ENCODE measurements at places on chromosomes 1 and 21. TPM values are rescaled to one million over a fixed set of nuclear protein-coding genes. Genes with fewer than 3 reads are reported as not detected.

CD1E gene
- not detected for total RNA-seq

LCA5L gene
- total RNA-seq, result 1.6 TPM

C1QA gene
- total RNA-seq, result not detected

IGSF3 gene
- total RNA-seq, result 18.6 TPM

TFF2 gene
- total RNA-seq, result not detected

LCE3D gene
- total RNA-seq, result 4.0 TPM

KLHDC8A gene
- 0.74 TPM for total RNA-seq

ZC3H12A gene
- total RNA-seq, result 45.0 TPM

TNFRSF4 gene
- total RNA-seq, result not detected

MTARC1 gene
- total RNA-seq, result 9.5 TPM

TLCD4 gene
- total RNA-seq, result 6.3 TPM

CCDC185 gene
- total RNA-seq, result not detected

ACAP3 gene
- 11.8 TPM for total RNA-seq

LRRC7 gene
- total RNA-seq, result not detected

TAL1 gene
- total RNA-seq, result 0.02 TPM

NPHS2 gene
- total RNA-seq, result not detected

NOTCH2 gene
- total RNA-seq, result 54.0 TPM

AGT gene
- 0.13 TPM for total RNA-seq

DDI2 gene
- total RNA-seq, result 10.6 TPM

GDAP2 gene
- total RNA-seq, result 8.6 TPM

LRRC52 gene
- total RNA-seq, result not detected

RBM15 gene
- total RNA-seq, result 6.7 TPM

FASLG gene
- not detected for total RNA-seq

CCDC27 gene
- total RNA-seq, result not detected

DEPDC1 gene
- 15.3 TPM for total RNA-seq

UBASH3A gene
- total RNA-seq, result 0.30 TPM

OPTC gene
- not detected for total RNA-seq

HEYL gene
- total RNA-seq, result 4.0 TPM

KANK4 gene
- 0.40 TPM for total RNA-seq

BGLAP gene
- total RNA-seq, result not detected

LCE1D gene
- total RNA-seq, result not detected

DDR2 gene
- total RNA-seq, result 0.51 TPM

SMAP2 gene
- total RNA-seq, result 9.3 TPM

LPAR3 gene
- 0.49 TPM for total RNA-seq

TTC34 gene
- total RNA-seq, result 0.04 TPM

FAM78B gene
- total RNA-seq, result 0.17 TPM

OR10Z1 gene
- total RNA-seq, result not detected

STMN1 gene
- 227 TPM for total RNA-seq

UTS2 gene
- total RNA-seq, result not detected

FAM177B gene
- total RNA-seq, result not detected

HHIPL2 gene
- 10.2 TPM for total RNA-seq

CNIH3 gene
- 0.34 TPM for total RNA-seq

NTMT2 gene
- total RNA-seq, result not detected

KCNT2 gene
- total RNA-seq, result 0.07 TPM

FYB2 gene
- not detected for total RNA-seq

GPR25 gene
- total RNA-seq, result not detected

OR2L5 gene
- not detected for total RNA-seq

PI4KB gene
- 28.8 TPM for total RNA-seq

NPR1 gene
- total RNA-seq, result 3.2 TPM

CFH gene
- total RNA-seq, result 5.8 TPM

NUP210L gene
- 0.06 TPM for total RNA-seq

PCSK9 gene
- 2.3 TPM for total RNA-seq

CA14 gene
- not detected for total RNA-seq

SMPDL3B gene
- total RNA-seq, result 1.5 TPM

FAM167B gene
- total RNA-seq, result 0.55 TPM

ADAMTS1 gene
- total RNA-seq, result 0.22 TPM

FAM72D gene
- total RNA-seq, result 6.7 TPM

CHIT1 gene
- not detected for total RNA-seq

Measured in A549 treated with dexamethasone at 1 μM for 4 hours (cell line).